Activated CD4-positive, alpha-beta T cell treated with anti-CD3 and anti-CD28 coated beads, Interleukin-2, amount 10 ng/mL, durations not matched to agents 7 days and 5 days (primary cell): ENCODE measurements at places on chromosomes 7 and 10. TPM values are rescaled to one million over a fixed set of nuclear protein-coding genes. Genes with fewer than 3 reads are reported as not detected.

AKR1C8 gene
- 0.27 TPM for total RNA-seq

ZNF722 gene
- not detected for total RNA-seq

- H3K36me3 ChIP-seq, result peaks cover 35% of the 10 kb centered on the region
- DNase-seq, result no peak
- H3K4me1 ChIP-seq, result peaks cover 16% of the 10 kb centered on the region
- H3K4me3 ChIP-seq, result no peak overlapping the region
- H3K27me3 ChIP-seq, result no peaks in the 10 kb centered on the region
- no peak overlapping the region for H3K27ac ChIP-seq
Measured at GRCh38 chr10:71831646-71832552, 19.2 kb downstream of the PSAP start.

DNA sequence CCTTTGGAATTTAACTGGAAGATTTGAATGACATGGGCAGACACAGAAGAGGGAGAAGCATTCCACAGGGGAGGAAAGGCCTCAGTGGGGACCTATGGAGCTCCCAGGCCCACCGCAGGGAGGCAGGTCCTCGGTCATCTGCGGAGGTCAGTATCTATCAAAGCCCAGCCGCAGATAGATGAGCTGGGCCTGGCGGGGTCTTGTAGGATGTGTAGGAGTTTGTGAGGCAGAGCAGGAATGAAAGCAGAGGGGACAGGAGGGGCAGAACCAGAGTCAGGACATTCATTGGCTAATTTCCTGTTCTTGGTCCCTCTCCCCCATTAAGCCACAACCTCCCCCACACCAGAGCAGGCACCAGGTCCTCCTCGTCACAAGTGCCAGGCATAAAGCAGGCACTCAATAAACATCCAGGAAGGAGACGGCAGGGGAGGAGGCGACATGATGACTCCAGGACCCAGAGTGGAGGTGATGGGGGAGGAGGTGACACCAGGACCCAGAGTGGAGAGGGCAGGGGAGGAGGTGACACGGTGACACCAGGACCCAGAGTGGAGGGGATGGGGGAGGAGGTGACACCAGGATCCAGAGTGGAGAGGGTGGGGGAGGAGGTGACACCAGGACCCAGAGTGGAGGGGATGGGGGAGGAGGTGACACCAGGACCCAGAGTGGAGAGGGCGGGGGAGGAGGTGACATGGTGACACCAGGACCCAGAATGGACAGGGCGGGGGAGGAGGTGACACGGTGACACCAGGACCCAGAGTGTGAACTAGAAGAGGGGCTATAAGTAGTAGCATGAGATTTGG lies 83.7 kb upstream of the PDGFA start:
- H3K4me3 ChIP-seq, result peak overlapping the region; percentile 81
- H3K27me3 ChIP-seq, result no peaks in the 10 kb centered on the region
- H3K36me3 ChIP-seq, result peaks cover 25% of the 10 kb centered on the region
- peaks cover 70% of the 10 kb centered on the region for H3K4me1 ChIP-seq
- DNase-seq, result no peak
- H3K27ac ChIP-seq, result peak overlapping the region; percentile 97

DNA sequence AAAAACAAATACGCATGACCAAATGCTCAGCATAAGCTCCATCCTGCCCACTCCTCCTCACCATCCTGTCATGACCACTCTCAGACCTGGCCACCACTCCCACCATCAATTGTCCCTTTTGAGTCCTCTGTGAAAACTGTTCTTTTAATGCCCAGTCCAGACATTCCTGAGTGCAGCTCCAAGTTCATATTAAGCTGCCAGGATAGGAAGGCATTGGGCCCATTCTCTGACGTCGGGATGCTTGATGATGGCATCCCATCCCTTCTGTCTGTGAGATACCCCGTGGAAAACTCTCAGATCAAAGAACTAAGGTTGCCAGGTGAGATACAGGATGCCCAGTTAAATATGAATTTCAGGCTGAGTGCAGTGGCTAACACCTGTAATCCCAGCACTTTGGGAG lies 89.9 kb upstream of the KIF5B start:
- no peaks in the 10 kb centered on the region for H3K27me3 ChIP-seq
- H3K27ac ChIP-seq, result no peak overlapping the region
- no peak for DNase-seq
- peaks cover 25% of the 10 kb centered on the region for H3K4me1 ChIP-seq
- no peak overlapping the region for H3K4me3 ChIP-seq
